NAMALWA (cell line): ENCODE measurements at places on chromosomes 7 and 10.
A peak's percentile ranks its signal among the peaks of the same experiment; 100 is the strongest.

- no peak for DNase-seq
Measured at GRCh38 chr7:111841596-111842205, 279.4 kb upstream of the IMMP2L start.

- DNase-seq, result no peak
Measured at GRCh38 chr10:74174521-74174920, 23.5 kb downstream of the ADK start.

DNA sequence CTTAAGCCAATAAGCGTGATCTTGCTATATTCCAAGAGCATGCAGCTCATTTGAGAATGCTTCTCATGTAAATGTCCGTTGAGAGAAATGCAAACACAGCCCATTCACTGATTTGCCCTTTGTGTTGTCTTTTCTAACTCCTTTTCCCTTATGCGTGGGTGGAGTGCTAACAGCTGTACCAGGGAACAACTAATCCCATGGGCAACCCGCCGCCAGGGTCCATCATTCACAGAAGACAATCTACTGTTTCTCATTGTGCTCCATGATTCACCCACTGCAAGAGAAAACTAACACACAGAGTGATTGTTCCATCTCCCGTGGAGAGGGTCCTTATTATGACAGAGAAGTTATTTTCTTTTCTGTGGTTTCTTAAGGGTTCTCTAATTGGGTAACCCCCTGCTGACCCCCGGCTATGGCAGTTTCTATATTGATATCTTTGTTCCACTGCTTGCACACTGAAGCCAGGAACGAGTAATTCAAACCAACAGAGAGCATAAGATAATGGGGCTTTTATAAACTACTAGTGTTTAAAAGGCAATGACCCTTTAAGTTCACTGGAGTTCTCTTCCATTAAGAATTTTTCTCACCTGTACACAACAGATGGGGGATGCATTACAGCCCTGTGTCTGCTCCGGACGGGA lies 298.7 kb downstream of the BAMBI start:
- no peak for DNase-seq

DNA sequence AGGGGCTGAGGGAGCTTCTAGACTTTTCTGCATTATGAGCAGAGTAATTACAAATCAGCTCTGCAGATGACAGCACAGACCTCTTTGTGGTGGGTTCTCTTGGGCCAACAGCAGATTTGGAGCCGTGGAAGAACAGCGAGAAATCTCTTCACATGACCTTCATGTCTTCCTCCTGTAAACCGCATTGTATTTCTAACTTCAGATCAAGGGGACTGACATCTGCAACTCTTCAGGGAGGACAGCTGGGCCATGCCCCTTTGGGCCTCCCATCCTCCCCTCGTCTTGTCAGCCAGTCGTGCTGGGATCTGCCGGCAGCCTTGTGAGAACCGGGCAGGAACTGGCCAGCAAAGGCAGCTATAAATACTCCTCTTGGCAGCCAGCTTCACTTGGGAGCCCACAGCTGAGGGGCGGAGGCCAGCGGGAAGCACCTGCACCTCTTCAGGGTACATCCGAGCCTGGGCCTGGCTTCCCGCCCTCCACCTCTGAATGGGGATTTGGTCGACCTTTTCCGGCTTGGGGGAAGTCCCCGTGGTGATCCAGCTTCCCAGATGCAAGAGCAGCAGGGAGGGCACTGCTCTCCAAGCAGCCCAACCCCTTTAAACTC lies 54.7 kb downstream of the STEAP1B start:
- peak; percentile 93 for DNase-seq

- no peak for DNase-seq
Measured at GRCh38 chr10:103840740-103841070, 14.7 kb downstream of the SH3PXD2A start.

DNA sequence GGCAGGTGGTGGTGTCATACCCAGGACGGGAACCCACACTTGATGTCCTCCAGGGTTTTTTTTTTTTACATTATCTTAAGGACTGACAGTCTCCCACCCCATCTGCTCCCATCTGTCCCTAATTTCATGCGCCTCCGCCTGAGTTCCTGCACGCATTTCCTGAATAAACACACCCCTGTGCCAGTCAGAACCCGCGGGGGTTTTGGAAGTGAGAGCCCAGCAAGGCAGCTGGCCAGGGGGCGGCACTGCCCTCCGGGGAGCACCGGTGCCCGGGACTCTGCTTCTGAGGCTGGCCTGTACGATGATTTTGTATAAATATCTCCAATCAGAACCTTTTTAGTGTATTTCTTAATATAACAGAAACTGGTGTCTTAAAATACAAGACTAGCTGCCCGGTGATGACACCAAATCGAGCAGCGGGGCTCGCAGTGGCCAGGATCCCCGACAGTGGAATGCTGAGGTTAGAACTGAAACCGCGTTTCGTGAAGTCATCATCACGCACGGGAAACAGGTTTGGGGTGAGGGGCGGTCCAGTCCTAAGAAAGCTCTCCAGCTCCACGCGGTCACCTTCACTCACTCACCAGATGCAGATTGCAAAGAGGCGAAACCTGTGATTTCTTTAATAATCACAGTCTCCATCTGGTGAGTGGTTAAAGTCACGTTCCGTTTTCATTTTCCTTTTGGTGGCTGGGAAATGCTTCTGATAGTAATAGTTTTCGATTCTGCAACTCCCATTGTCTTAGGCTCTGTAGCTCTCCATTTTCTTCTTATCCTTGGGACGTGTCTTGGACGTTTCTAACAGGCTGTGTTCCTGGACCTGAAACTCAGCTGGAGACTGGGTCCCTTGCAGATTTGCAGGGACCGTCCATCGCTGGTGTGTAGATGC lies 19.7 kb downstream of the BNIP3 start:
- DNase-seq, result no peak

DNA sequence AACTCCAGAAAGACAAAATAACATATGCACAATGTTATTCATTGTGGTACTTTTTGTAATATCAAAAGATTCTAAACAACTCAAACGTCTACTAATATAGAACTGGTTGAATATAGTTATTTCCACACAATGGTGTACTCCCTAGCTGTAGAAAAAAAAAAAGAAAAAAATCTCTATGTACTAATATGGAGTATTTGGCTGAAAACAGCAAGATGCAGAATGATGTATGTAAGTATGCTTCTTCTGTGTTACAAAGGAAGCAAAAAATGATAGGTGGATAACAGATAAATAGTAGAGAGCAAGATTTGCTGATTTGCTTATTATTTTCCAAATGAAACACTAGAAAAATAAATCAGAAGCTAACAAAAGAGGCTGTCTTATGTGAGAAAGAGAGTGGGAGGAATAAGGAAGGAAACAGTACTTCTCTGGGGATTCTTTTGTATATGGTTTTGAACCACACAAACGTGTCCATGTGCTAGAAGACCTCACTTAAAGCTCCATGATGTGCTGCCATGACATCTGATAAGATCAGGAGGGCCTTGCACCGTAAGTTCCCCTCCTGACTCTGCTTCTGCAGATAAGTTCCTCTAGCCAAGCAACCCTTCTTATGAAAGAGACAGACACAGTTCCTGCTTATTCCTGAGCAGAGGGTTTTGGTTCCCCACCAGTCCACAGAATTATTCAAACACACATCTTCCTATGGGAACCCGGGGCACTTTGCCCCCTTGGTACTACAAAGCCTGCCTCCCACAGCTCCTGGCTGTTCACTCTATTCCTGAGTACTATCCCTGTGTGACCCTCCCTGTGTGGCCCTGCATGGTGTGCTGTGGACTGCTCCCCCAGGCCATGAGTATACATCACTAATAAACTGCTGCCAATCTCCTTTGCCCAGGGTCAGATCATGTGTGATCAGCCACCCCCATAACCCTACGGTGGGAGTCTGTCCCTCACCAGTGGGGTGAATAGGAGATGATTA lies 159.1 kb downstream of the CCDC71L start:
- no peak for DNase-seq

DNA sequence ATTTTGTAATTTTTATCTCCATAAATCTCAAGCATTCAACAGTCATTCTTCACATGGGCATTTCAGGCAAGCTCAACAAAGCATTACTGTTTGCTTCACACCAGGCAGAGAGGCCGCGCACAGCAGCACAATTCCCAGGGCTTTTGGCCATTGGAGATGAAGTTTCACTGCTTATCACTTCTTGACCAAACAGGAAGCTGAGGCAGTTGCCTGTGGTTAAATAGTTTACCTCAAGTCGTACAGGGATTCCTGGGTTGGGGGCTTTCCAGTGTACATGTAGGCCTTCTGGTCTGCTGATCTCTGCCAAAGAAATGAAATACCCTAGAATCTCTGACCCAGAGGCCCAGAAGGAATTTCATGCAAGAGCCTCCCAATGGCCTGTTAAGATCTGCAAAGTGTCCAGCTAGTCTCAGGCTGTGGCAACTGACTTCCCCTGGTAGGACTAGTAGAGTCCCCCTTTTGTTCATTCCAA lies 11.2 kb upstream of the PRDX3 start:
- DNase-seq, result no peak

DNA sequence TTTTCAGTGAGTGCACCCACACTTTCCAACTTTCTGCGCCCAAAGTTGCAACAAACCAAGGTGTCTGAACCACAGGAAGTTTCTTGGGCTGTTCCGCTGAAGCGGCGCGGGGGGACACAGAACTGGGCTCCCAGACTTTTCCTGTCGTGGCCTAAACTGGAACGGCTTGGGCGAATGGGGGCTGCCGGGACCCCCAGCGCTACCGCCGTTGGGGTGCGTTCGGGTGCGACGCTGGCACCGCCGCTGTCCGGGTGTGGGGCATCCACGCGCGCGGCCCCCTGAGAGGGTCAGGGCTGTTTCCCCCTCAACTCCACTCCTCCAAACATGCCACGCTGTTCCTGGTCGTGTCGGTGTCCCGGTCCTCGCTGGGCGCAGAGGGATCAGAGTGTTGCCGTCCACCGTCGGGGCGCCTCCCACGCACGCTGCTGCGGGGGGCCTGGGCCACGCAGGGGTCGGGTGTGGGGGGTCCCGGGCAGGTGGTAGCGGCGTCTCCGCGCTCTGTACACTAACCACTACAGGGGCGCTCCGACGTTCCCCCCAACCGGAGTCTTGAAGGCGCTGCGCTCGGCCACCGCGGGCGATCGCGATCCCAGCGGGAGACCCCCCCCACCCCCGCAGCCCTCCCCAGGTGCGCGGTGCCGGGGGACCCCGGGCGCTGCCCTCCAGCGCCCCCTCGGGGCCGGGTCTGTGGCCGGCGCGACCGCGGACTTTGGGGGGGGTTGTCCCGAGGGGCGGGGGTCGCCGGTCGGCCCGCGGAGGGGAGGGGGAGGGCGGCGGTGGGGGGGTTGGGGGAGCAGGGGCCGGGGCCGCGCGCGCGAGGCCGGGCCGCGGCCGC lies 2.2 kb upstream of the CUX1 start:
- DNase-seq, result peak; percentile 78

DNA sequence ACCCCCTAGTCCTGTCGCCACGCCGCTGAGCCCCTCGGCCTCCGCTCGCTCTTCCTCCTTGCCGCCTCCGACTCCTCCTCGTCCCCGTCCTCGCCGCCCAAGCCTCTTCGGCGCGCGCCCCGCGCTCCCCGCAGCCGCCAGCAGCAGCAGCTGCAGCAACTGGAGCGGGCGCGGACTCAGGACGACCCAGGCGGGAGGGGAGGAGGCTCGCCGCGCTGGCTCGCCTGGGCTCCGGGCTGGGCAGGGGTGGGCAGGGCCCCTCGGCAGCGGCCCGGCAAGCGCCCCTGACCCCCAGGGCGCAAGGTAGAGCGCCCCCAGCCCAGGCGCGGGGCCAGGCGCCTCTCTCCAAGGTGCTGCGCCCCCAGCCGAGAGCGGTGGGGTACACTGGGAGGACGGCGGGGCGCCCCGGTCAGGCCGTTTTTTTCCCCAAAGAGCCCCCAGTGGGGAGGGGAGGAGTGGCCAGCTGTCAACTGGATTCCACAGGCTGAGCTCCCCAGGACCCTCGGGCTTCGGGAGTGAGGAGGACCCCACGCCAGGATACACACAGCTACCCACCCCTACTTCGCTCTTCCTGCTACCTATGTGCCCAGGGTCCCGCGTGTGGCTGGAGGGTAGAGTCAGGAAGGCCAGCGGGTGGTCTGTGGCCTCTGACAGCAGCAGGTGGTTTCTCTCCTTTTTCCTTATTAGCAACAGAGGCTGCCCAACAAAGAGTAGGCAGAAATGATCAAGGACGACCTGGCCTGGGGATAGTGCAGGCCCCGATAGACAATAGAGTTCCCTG lies 903 bp upstream of the KCNMA1 start:
- no peak for DNase-seq

DNA sequence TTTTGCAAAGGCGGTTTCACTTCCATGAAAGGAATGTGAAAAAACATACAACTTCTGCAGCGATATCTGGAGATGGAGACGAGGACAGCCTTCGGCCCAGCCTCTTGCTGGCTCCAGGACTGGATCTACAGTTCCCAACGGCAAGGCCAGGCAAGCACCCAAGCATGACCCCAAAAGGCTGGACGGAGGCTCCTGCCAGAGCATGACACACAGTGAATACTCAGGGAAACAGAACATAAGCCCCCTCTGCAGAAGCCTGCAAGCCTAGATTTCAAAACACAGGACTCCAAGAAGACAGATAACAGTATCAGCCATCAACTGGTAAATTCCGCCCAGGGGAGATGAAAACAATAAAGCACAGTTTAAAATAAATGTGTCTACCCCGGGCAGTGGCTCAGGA lies 3.3 kb upstream of the LRRC27 start:
- no peak for DNase-seq

- peak; percentile 56 for DNase-seq
Measured at GRCh38 chr7:24965831-24966708, 13.9 kb downstream of the OSBPL3 start.

DNA sequence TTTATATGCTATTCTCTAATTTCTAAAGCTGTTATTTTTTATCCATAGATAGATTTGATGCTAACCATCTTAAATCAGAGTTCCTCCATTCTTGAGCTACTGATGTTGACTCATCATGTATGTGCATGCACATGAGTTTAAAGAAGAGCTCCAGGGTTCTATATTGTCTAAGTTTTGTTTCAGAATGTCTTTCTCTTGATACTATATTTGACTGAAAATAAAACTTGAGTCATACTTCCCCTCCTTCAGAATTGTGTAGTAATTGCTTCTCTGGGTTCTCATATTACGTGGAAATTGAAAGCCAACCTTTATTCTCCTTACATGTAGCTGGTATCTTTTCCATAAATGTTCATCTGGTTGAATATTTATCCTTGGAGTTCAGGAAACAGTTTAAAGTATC lies 89.4 kb downstream of the LRRTM3 start:
- DNase-seq, result no peak

DNA sequence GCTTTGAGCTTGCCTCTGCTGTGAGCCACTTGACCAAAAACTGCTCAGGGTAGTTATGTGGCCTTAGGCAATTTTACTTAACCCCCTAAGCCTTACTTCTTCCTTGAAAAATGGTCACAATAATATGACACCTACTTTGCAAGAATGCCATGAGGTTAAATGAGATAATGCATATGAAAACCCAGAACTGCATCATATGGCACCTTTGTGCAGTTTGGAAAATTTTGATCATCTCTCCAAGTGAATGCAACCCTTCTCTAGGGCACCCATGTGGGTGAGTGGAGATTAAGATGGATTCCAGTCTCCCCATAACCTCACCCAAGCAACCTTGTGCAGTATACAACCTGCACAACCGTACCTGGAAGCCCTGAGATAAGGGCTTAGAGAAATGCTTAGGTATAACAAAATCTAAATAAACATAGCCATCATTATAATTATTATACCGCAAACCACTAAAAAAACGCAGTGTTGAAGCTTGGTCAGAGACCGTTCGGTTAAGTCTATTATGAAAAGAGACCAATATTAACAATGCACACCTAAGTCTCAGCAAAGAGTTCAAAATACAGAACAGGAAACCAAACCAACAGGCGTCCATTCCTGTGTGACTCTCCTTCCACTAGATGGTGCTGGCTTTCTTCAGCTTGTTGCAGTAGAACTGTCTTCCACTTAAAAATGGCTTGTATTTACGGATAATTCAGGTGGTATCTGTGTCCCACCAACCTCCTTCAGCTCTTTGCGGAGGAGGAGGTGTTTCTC lies 21.0 kb upstream of the ASB15 start:
- DNase-seq, result peak; percentile 76

GRCh38 chr7:129225206-129225930 lies 538 bp downstream of the AHCYL2 start:
- peak; percentile 73 for DNase-seq
